ENCODE measurements at places on chromosomes 7 and 10.

DNA sequence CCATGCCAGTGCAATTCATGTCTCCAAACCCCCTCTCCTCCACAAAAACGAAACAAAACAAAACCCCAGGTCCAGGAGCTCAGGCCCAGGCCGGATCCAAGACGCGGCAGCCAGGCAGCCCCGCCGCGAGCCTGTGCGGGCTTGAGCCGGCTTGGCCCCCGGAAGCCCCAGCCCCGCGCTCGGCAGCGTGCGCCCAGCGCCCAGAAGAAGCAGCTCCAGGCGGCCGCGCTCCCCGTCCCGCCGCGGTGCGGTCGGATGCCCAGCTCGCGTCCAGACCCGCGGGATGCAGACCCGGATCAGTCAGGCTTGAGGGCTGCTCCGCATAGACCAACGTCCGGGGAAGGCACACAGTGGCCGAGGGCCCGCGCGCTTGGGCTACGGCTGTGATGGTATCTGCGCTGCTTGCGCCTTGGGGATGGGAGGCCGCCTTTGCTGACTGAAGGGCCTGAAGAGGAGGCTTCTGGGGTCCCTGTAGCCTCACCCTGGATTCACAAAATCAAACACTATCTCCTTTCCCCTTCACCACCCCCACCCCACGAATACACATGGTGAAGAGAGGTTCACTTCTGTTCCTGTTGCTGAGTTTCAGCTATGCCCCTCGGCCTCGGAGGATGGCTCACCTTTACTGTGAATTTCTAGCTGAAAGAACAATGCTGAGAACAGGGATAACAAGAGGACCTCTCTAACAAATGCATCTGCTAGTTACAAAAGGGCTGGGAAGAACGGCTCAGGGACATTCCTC, 79.9 kb upstream of the EN2 start:
- DNase-seq, result no peak

- DNase-seq, result peak; percentile 64
Observed at GRCh38 chr7:118195837-118196474, 12.0 kb downstream of the LSM8 start.

DNA sequence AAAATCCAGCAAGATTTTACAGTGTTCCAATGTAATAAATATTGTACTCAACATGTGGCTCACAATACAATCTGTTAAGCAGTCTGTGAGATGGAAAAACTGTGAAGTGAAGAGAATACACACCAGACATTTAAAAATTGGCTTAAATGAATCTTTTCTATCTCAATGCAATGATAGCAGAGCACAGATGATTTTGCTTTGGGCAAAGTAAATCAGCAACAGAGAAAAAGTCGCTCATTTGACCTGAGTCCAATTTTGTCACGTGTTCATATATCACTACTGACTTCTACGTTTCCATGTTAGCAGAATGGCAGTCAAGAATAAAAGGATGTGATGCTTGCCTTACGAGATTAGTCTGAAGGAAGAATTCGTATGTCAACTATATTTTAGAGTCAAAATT, 506.7 kb downstream of the POM121L12 start:
- DNase-seq, result no peak

DNA sequence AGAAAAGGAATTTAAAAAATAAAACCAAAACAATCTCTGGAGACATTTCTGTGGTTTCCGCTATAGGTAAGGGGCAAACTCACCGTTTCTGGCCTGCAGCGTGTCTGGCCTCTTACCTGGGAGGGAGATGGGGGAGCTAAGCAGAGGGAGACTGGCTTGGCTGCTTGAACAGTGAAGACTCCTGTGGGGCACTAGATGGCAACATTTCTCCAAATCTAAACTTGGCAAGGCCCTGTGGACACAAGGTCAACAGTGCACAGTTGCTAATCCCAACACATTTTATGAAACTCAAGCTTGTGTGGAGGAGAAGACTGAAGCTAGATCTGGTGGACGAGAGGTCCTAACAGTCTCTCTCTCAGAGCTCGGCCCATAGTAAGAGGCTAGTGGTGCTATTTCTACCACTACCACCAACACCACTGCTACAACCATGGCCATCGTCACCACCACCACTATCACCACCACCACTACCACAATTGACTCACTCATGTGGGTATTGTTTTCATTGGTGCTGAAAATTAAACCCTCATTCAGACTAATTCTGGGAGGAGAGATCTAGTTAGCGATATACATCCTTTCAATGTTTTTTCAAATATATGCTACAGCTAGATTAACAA, 28.4 kb upstream of the CDHR3 start:
- no peak for DNase-seq

DNA sequence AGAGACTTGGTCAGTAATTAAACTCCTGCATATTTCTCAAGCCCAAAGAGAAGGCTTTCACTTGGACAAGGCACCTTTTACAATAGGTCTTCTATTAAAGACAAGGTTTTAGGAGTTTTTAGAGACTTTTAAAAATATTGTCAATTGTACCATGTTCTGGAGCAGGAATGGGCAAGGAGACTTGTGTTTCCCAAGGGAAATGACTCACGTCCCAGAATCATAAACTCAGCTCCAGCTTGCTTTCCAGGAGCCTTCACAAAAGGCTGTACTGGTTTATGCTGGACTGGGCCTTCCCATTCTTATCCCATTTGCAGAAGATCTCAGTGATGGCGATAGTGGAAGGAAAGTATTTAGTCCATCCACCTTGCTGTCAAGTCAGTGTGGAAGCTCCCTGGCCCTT, 7.8 kb upstream of the GLI3 start:
- no peak for DNase-seq

- no peak for DNase-seq
Observed at GRCh38 chr10:52918714-52919305, 146.2 kb upstream of the MBL2 start.

DNA sequence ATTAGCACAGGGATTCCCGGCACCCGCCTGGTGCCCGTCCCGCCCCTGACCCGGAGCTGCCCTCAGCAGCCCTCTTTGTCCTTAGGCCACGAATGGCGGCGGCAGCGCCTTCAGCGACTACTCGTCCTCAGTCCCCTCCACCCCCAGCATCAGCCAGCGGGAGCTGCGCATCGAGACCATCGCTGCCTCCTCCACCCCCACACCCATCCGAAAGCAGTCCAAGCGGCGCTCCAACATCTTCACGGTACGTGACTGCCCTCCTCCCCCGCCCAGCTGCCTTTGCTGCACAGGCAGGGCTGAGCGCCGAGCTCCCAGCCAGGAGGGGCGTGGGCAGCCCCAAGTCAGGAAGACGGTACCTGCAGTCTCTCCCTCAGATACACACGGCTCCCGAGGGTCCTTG, 33.6 kb downstream of the AGAP3 start:
- DNase-seq, result no peak

- DNase-seq, result no peak
Observed at GRCh38 chr7:45026984-45027773, 27.2 kb downstream of the CCM2 start.

- DNase-seq, result no peak
Observed at GRCh38 chr10:83764666-83765065, 374.6 kb upstream of the GHITM start.

GRCh38 chr7:148621563-148621962, 31.0 kb downstream of the C7orf33 start:
- no peak for DNase-seq

DNA sequence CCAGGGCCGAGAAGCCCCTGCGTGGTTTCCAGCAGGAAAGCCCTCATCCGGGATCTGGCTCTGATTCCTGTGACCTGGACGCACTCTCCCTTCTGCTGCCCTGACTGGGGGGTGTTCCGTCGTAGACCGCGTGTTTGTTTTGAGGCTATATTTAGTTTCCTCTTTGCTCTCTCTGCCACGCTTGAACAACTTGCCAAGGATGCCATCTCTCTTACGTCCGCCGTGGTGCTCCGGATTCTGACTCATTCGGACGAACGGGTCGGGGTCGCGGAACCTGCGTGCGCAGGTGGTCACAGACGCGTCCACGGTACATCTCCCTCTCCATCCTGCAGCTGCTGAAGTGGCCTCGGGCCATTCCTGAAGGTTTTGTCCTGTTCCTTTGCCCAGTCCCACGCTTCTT, 10.4 kb upstream of the SORCS3 start:
- no peak for DNase-seq

DNA sequence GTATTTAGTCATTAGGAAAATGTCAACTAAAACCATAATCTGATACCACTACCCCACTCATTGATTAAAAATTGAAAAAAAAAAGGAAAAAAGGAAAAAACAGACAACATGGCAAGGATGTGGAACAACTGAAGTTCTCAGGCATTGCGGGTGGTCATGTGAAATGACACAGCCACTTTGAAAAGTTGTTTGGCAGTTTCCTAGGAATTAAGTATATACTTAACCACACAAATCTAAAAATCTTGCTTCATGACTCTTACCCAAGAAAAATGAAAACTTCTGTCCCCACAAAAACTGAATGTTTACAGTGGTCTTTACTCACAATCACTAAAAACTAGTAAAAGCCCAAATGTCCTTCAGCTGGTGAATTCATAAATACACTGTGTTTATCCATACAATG, 254.5 kb downstream of the AHR start:
- DNase-seq, result no peak

GRCh38 chr10:8950978-8951377, 896.5 kb downstream of the GATA3 start:
- no peak for DNase-seq

GRCh38 chr7:116492654-116493109, 6.9 kb upstream of the CAV2 start:
- no peak for DNase-seq

- DNase-seq, result no peak
Observed at GRCh38 chr10:6635784-6636183, 55.7 kb upstream of the PRKCQ start.

DNA sequence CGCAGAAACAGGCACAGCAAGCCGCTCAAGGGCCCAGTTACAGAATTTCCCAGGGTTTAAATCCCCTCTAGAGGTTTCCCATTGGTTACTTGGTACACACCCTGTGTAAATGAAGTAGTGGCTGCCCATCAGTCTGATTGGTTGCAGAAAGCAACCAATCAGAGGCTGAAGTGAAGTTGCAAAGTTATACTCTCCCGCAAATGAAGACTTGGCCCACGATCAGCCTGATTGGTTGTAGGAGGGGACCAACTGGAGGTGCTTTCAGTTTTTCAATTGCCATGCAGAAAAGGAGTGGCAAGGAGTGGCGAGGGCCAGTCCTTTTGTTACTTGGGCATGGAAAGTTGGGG, 909.2 kb upstream of the AUTS2 start:
- no peak for DNase-seq

GRCh38 chr10:119178372-119179119, at the start of gene PRDX3:
Gene PRDX3 (minus strand): TSS chr10:119178812. CDS start chr10:119178790, 22 bp downstream.
- peak; percentile 95 for DNase-seq

DNA sequence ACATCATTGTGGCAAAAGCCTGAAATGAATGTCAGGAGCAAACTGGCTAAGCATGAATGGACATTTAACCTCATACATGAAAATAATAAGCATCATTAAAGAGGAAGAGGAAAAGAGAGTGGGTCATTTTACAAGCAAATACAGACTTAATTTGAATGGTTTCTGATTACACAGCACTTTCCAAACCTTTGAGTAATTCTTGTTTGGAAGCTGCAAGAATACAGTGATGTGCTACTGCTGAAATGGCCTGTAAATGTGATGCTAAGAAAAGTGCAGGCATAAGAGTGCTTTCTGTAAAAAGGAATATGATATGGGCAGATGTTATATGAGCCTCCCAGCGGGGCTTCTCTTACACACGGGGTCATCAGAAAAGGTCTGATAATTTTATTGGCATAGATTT, 30.2 kb downstream of the TAS2R16 start:
- no peak for DNase-seq

DNA sequence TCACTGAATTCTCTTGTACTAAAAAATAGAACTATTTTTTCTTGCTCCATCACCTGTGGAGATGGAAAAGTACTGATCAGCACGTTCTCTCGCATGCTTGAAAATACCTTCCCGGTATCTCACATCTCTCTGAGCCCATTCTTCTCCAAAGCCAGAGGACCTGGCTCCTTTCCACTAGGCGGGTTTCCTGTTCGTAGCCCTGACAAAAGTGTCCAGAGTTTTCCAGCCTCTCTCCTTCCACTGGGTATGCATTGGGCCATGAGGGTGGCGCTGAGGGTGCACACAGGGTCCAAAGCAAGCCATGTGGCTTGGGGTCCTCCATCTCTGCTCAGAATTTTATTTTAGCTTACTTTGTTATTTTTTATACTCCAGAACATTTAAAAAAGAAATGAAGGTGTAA, 16.3 kb upstream of the SRGN start:
- no peak for DNase-seq

DNA sequence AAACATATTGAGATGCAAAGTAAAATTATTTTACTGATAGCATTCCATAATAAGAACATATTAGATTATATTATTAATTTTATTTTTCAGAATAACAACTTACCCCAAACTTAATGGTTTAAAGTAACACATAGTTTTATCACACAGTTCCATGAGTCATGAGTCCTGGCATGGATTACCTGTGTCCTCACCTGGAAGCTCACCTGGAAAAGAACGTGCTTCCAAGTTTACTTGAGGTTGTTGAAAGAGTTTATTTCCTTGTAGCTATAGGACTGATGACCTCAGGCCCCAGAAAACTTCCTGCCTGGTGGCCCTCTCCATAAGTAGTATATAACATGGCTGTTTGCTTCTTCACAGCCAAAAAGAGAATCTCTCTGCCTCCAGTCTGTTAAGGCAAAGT, 254.6 kb downstream of the TFEC start:
- DNase-seq, result no peak

DNA sequence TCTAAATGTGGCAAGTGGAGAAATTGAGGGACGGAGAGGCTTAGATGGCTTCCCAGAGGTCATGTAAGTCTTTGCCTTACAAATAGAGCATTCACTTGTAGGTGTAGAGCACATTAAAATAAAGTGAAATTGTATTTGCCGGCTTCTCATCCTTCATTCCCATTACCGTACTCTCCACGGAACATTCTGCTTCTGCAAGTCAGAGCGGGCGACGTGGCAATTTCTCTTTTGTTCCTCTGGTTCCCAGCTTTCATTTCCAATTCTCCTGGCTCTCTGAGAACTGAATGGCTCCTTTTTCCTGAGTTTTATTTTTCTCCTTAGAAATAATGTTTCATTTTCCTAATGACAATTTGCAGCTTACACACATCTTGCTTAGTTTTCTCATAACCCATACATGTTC, 51.3 kb upstream of the PFKP start:
- DNase-seq, result no peak

GRCh38 chr7:4820967-4821471, 40.8 kb downstream of the PAPOLB start:
- no peak for DNase-seq

Measured in stimulated activated CD4-positive, alpha-beta T cell treated with anti-CD3 and anti-CD28 coated beads, Interleukin-4, amount 100 ng/mL, for 24 hours (primary cell).